Fibroblast of mammary gland (primary cell): ENCODE measurements at places on chromosomes 4 and X.

DNA sequence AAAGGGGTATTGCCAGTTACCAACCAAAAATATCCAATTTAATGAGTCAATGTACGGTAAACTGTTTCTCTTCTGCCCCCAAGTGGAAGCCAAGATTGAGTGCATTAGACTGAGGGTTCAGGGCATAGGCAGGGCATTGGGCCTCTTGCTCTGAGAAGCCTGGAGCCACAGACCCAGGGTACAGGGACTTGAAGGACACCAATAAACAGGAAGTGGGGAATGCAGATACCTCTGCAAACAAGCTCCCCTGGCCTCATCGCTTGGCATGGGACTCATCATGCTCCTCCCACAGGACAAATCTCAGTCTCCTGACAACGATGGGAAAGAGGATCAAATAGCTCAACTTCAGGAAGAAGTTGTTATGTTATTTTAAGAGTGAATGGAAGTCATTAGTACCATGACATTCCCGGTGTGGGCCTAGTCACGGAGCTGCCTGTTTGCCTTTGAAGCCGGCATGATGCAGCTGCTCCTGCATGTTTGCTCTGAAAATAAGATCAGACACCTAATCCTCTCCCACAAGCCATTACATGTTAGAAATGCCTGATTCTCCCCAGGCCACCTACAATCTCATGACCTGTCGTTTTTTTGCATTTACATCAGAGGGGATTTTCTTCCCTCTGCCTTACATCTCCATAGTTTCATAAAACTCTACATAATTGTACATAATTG lies 224.2 kb downstream of the RCHY1 start:
- DNase-seq: peak; percentile 28

GRCh38 chr4:80412322-80412721 lies 76.8 kb downstream of the CFAP299 start:
- no peak for DNase-seq

DNA sequence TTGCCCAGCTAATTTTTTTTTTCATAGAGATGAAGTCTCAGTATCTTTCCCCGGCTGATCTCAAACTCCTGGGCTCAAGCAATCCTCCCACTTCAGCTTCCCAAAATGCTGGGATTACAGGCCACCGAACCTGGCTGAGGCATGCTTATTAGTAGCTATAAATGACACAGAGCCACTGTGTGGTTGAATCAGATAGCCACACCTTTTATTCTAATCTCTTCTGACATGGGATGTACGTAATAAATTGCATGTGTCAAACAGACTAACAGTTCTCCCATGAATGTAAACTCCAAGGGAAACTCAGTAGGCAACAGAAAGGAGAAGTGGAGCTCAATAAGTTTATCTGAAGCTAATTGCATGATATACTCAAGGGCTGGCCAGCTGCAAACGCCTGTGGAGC lies 139.8 kb upstream of the VCX3A start:
- DNase-seq: no peak

DNA sequence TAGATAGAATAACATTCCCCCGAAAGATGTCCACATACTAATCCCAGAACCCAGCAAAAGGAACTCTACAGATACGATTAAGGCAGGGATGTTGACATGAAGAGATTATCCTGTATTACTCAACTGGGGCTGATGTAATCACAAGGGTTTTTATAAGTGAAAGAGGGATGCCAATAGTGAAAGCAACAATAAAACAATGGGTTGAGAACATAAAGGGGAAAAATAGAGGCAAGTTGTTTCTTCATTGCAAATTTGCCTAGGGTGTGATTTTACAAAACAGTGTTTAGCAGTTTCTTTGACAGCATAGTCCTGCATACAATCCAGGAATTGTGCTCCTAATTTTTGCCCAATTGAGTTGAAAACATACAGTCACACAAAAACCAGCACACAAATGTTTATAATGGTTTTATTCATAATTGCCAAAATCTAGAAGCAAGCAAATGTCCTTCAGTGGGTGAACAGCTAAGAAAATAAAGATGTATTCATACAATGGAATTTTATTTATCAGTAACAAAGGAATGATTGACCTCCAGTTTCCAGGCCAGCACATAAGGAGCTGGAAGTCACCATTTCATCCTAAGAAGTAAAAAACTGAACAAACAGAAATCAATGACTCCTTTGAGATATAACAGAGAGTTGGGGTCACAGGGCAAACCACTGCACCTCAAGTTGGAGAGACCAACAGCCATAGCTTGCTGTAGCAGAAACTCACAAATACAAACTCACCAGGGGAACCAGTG lies 107.2 kb downstream of the CENPC start:
- DNase-seq: peak; percentile 68

DNA sequence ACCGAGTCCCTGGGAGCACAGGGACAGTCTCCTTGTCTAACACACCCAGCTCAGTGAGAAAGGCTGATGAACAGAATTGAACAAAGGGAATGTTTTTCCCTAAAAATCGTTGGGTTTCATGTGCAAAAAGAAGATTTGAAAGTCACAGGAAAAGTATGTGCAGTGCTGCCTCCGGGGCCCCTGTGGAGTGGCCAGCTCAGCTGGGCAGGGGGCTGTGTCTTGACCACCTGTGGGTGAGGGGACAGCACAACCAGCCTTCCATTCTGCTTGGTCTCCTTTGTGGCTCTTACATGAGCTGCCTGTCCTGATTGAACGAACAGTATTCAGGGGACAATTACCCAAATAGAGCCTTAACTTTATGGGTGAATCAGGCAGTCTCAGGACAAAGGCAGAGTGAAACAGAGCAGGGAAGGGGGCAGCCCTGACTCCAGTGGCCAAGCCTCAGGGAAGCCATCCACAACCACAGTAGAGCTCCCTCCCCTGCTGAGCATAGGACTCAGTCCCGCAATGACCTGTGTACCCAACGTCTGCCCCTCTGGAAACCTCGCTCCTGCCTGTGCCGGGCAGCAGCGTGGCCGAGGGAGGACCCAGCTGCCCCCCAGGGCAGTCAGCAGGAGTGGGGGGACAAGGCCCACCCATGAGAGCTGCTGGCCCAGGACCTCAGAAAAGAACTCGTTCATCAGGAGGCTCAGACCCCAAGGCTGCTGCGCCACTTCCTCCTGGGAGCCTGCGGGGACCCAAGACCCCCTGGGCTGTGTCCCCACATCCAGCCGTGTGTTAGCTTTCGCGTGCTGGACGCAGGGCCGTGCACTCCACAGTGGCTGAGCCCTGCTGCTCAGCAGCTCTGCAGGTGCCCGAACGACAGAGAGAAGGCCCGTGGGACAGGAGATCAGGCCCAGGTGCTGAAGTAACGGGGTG lies 59.6 kb upstream of the MXD4 start:
- DNase-seq: no peak
